ENCODE measurements at places on chromosomes 7 and 10. TPM values are rescaled to one million over a fixed set of nuclear protein-coding genes. Genes with fewer than 3 reads are reported as not detected.

GPR85 gene
- 257 TPM for total RNA-seq

CD36 gene
- 22.0 TPM for total RNA-seq

DNA sequence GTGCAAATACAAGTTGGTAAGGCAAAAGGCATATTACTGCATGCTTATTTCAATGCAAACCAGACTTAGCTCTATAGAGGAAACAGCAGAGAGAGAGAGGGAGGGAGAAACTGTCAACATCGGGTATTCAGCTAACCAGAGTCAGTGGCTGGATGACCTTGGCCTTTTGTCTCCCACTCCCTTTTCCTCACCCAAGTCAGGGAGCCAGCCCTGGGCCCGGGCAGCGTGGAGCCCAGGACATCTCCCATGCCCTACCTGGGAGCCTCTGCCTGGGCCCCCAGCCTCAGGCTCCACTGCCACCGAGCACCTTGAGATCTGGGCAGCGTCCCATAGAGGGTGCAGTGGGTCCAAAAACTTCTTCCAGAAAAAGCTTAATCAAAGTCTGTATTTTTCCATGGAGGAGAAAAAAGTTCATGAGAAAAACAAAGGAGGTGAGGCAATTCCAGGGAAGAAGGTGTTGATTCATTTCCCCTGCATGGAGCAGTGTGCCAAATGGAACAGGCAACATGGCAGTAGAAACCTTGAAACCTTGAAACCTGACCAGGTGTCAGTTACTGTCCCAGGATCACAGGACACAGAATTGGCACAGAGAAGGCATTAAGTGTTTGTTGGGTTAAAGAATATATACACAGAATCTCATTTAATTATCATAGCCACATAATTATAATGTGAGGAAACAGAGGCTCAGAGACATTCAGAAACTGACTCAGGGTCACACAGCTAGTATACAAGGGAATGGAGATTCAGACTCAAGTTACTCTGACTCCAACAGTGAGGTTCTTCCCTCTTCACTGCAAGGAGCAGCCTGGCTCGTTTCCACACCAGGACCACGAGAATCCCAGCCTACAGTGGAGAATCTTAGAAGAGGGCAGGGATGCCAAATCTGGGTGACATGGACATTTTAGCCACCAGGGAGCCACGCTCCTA is 5.8 kb upstream of the NCOA4 start:
- no peak for DNase-seq

DNA sequence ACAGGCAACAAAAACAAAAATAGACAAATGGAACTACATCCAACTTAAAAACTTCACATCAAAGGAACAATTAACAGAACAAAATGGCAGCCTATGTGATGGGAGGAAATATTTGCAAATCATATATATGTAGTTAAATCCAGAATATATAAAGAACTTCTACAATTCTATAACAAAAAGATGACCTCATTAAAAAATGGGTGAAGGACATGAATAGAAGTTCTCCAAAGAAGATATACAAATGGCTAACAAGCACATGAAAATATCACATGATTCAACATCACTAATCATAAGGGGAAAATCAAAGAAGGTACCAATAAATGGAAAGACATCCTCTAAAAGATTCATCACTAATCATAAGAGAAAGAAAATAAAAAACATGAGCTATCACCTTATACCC is 416.1 kb downstream of the LRMDA start:
- no peak for DNase-seq

GRCh38 chr10:103055105-103055504 is 137.0 kb downstream of the CNNM2 start:
- DNase-seq, result no peak

DNA sequence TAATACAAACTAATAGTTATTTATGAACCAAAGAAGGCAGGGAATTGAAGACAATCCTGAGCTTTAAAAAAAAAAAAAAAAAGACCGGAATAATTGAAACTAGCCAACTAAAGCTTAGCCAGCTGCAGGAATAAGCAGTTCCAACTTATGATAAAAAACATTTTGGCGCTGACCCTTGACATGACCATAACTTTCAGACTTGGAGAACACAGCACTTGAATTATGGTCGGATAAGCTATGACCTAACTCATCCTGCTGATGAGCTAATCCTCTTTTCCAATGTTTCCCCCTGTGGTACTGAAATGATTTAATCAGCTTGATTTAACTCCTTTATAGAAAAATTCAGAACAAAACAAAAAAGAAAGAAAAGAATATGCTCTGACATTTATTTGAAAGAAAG is 181.8 kb downstream of the DGKB start:
- no peak for DNase-seq

- DNase-seq, result no peak
These were observed 332.1 kb downstream of the PHTF2 start for GRCh38 chr7:78130446-78131215.

DNA sequence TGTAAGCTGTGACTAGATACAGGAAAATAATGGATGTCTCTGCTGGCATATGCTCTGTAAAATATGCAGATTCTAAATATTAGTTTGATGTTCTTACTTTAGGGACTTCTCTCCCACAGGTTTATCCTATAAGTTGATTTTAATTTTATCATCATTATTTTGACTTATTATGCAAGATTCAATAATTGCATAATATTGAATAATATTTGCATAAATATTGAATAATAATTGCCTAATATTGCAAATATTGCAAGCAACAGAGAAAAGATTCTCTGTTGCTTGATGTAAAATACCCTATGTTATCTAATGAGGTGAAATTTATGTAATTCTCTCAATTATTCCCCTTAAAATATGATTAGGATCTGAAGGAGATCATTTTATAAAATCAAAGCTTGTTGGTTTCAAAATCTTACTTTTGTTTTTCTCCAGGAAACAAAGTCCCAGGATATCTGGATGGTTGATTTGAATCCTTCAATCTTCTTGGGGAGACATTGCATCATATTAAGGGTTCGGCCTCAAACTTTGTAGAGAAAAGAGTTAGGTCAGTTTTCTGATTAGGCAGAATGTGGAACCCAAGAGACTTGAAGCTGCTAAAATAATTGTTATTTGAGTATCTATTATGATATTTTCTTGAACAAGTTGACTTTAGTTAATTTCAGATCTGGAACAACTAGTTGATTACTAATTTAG is 92.8 kb upstream of the MTPN start:
- DNase-seq, result no peak

DNA sequence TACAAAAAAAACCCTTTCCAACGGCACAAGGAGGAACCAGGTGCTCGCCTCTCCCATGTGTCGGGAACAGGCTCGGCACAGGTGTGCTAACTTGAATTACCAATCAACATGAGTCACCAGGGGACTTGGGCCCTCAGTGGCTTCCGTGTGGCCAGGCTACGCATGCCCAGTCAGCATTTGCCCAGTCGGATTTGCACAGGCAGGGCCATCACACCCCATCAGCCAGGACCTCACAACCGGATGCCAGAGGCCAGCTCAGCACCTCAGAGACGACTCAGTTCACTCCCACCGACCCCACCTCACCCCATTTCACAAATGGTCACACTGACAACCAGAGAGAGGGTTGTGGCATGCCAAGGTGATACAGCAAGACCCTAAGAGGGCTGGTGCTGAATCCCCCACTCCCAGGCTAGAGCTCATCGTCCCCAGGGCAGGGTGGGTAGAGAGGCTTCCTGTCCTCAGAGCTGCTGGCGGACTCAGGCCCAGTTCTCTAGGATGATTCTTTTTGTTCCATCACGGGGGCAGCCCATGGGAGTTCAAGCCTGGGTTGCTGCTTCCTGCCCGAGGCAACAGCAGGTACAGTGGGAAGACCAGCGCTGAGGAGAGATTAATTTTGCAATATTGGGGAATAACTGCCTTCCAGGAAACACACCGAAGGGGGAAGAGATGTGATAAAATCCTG is 13.6 kb downstream of the ANXA11 start:
- no peak for DNase-seq

GRCh38 chr7:85095366-85095765 is 91.5 kb downstream of the SEMA3D start:
- DNase-seq, result no peak

DNA sequence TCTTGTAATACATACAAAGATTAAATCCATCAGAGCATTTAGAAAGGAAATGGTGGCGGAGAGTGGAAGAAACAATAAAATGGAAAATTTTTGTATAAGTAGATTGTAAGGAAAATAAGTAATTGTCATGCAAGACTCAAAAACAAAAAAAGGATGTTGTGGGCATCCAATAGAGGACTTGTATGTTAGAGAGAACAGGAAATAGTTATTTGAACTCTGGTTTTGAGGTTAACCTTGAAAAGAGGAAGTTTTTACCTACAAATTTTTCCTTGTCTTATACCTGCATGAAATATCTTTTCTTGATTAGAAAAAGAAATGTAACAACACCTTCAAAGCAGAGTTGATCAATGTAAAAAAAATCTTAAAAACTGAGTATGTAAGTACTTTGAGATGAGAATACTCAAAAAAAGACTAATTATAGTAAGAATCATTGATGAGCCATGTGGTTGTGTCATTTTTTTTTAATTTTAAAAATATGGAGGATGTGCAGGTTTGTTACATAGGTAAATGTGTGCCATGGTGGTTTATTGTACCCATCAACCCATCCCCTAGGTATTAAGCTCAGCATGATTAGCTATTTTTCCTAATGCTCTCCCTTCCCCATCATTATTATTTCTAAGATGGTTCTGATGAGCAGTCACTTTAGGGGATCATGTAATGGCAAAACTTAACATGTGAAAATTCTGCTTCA is 11.9 kb downstream of the TMEM106B start:
- DNase-seq, result no peak
